Stimulated activated CD4-positive, alpha-beta T cell treated with anti-CD3 and anti-CD28 coated beads, Interleukin-15, amount 100 ng/mL, for 24 hours (primary cell): ENCODE measurements at places on chromosomes 5 and 9.
A peak's percentile ranks its signal among the peaks of the same experiment; 100 is the strongest.

- no peak for DNase-seq
Measured at GRCh38 chr5:44089424-44090144, 299.6 kb downstream of the FGF10 start.

DNA sequence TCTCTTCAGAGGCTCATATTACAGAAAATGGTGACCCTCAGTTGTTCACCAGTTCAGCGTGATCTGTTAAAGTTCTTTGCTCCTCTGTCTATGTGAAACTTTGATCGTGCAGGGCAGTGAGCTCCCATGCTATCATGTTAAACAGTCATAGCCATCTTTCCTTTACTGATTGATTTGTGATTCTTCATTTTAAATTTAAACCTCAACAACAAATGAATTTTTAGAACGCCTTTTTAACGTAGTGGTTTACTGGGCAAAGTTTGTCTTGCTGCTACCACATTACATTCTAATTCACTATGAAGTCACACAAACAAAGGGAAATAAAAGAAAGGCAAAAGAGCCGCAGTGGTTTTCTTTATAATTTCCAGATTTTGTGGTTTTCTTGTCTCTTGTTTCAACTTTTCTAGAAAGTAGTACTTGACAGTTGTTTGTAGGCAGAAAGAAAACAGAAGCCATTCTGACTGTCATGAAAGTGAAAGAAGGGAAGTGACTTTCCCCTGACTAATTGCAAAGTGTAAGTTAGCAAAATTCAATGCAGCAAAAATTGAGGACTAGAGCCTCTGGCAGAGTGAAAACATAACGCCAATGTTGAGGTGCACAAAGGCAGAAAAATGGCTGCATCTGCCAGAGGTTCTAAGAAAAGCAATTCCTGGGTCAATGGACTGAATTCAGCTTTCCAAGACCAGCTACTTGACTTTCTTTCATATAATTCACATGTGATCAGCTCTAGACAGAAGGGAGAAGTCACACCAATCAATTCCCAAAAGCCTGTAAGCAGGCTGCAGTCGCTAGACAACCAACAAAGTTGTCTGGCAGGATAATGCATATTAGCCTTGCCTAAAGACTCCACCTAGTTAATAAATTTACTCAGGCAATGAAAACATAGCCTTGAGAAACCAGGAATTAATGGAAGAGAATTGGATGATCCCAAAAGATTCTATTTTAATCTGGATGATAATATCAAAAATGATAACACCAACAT, 7.1 kb upstream of the IFNA6 start:
- peak; percentile 15 for DNase-seq

GRCh38 chr9:6590772-6591384, 54.7 kb downstream of the GLDC start:
- no peak for DNase-seq

- no peak for DNase-seq
Measured at GRCh38 chr9:19149230-19149629, 21.9 kb upstream of the PLIN2 start.

GRCh38 chr5:168829044-168829443, 249.9 kb upstream of the PANK3 start:
- no peak for DNase-seq

GRCh38 chr9:135993765-135994500, 32.8 kb upstream of the UBAC1 start:
- DNase-seq: no peak

DNA sequence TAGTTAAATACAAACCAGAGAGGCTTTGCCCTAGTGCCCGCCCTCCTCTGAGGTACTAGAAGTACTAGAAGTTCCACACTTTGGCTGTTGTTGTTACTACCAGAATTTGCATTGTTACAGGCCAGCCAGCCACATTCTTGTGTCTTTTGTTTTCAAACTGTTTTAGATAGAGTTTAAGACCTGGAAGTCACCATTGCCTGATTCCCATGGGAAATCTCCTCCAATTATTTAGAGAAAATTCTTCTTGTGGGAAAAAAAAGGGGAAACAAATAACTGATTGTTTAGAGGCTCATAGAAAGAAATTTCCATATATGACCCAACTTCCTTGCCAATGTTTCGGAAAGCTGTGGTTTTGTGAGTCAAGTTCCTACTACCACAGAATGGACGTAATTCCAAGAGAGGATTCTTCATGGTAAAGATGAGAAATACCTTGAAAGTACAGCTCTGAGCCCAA, 252.2 kb downstream of the GOLPH3 start:
- DNase-seq: no peak

GRCh38 chr9:12191630-12192029, 501.6 kb upstream of the TYRP1 start:
- no peak for DNase-seq

- DNase-seq: no peak
Measured at GRCh38 chr5:61333954-61334867, 2.2 kb downstream of the ZSWIM6 start.

DNA sequence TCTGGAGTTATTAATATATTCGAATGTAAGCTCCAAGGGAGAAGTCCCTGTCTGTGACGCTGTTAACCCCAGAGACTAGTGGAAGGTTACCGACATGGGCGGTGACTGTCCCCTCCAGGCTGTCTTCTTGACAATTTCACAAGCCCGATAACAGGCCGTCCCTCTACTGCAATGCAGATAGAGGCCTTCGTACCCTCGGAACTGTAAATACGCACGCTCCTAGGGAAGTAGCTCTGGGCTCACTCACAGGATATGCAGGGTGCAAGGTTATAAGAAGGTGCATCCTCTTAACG, 680 bp upstream of the RFK start:
- peak; percentile 66 for DNase-seq

DNA sequence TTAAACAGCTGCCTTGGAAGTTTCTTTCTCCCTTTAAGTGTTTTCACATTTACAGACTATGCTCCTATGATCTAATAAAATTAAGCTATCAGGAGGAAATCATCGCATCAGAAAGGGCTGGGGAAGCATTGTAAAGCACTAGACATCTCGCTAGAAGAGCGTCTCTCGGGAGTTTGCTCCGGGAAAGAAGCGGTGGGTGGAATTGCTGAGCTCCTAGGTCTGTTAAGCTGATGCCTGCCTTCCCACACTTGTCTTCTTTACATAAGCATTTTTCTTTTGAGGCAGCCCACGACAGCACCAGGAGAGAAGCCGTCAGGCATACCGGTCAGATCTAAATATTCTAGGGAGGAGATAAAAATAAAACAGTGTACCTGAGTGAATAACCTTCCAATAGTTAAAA, 541.7 kb upstream of the TUSC1 start:
- no peak for DNase-seq

- DNase-seq: no peak
Measured at GRCh38 chr9:107688728-107689127, 199.2 kb upstream of the KLF4 start.

DNA sequence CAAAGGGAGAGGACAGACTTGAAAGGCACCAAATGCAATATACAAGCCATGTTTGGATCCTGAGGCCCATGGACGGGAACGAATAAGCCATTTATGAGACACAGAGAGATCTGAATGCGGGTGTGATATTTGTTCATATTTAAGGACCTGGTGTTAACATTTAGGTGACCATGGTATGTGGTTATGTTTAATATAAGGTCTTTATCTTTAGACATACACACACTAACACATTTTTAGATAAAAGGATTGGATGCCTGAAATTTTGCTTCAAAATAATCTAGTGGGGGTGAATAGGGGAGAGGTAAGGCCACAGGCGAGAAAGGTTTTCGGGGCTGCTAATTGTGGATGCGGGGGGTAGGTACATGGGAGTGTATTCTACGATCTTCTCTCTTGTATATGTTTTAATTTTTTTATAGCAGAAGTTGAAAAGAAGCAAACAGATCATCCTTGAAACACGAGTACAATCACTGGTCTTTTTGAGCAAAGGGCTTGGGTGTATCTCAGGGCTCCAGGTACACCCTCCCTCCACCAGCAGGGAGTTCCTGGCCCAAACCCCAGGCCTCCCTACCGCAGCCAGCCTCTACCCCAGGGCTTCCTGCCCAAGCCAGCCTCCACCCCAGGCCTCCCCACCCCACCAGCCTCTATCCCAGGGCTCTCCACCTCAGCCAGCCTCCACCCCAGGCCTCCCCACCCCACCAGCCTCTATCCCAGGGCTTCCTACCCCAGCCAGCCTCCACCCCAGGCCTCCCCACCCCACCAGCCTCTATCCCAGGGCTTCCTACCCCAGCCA, 12.2 kb downstream of the AKNA start:
- no peak for DNase-seq
